ENCODE measurements at places on chromosomes 12 and 14.

DNA sequence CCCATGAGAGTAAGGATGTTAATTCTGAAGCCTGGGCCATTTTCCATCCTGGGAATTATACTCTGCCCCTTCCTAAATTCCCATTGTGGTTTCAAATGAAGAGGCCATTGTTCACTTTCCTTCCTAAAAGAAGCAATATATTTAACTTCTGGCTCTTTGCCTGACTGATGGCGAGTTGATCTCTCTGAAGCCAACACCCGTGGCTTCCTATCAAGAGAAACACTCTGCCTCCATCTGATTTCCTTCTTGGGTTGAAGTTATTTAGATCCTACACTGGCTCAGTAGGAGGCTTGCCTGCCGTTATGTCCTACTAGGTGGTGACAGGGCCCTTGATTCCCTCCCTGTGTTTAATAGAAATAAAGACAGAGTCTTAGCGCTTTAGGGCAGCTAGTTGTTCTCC is 97.4 kb downstream of the PRKCH start:
- DNase-seq, result no peak

- DNase-seq, result no peak
Measured at GRCh38 chr12:17652436-17652835, 437.6 kb downstream of the RERGL start.

DNA sequence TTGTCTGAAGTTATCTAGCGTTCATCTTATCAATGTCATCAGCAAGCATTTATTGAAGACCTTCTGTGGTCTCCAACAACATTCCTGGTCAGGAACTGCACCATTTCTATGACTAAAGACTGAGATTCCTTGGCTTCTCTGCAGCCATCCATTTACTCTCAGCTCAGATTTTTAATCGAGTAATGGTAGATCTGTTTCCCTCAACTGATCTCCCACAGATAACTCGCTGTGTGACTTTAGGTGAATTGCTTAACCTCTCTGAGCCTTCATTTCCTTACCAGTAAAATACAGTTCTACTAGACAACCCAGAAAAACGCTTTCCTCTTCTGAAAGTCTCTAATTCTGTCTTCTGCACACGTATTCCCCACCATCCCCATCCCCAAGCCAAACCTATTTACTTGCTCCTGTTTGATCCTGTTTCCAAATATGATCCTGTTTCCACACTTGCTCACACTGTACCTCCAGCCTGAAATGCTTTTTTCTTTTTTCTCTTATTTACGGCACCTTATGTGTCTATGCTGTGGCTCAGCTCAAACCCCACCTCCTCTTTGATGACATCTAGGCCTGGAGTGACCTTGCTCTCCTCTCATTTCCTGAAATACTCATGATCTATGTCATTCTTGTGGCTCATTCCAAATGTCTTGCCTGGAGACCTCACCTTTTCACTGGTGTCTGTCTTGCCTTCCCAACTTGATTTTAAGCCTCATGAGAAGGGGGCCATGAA is 21.8 kb downstream of the PLXNC1 start:
- DNase-seq, result no peak

GRCh38 chr12:32467959-32468863 is 68.9 kb downstream of the FGD4 start:
- DNase-seq, result no peak

GRCh38 chr14:92447416-92448197 is 66.0 kb upstream of the RIN3 start:
- DNase-seq, result no peak

DNA sequence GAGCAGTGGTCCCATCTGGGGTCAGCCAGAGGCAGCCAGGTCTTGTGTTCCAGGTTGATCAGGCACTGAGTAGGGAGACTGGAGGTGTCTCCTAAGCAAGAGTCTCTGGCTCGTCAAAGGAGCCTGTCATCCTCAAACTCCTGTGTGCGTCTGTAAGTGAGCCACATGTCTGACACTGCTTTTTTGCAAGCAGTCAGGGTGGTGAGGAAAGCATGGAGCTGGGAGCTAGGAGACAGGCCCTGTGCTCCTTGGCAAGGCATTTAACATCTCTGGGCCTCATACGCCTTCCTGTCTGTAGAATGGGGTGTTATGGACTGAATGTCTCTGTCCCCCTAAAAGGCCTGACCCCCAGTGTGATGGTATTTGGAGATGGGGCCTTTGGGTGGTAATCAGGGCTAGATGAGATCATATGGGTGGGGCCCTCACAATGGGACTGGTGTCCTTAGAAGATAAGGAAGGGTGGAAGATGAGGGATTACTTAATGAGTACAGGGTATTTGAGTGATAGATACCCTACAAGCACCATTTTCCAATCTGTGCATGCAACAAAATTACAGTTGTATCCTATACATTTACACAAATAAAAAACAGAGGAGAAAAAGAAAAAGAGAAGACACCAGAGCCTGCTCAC is 53.0 kb downstream of the ARL6IP4 start:
- DNase-seq, result no peak

- no peak for DNase-seq
Measured at GRCh38 chr12:106360400-106360994, 2.9 kb downstream of the POLR3B start.

DNA sequence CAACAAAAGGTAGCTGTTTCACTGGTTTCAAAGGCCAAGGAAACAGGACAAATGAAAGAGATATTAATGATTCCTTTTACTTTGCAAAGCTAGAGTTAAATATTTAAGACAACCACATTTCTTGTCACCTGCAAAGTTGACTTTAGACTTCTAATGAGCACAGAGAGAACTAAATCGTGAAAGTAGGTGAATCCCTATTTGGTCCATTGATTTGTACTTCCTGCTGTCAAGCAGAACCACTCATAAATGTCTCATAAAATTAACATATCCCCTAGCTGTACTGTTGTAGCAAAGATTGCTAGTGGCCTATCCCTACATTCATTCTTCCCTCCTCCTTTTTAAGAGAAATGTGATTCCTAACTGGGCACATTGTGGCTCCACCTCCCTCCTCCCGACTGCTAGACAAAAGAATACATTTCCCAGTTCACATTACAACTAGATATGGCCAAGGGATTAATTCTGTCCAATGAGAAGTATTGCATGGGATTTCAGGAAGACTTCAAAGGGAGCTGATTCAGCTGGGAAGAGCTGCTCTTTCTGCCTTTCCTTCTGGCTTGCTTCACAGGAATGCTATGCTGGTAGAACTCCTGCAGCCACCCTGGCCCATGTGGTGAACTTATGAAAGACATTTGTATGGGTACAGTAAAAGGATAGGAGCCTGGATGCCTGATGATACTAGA is 227.5 kb upstream of the ABCD2 start:
- DNase-seq, result no peak

DNA sequence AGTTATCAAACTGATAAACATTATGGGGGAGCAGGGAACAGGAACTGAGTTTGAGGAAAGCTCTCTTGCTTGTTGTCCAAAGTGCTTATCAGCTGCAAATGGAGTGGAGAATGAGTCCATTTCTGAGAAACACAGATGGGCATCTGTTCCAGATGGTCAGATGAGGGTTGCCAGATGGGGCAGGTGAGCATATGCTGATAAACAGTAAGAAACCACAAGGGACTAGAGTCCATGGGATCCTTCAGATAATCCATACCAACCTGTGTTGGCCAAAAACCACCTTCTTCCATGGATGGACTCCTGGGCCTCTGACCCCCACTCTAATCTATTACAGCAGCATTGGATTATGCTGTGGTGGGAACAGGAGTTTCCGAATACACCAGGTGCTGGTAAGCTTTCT is 38.3 kb downstream of the GNS start:
- DNase-seq, result no peak

GRCh38 chr14:100504372-100505078 is 82.7 kb downstream of the BEGAIN start:
- no peak for DNase-seq

- DNase-seq, result no peak
Measured at GRCh38 chr14:98931911-98932310, 340.1 kb downstream of the BCL11B start.

GRCh38 chr14:60640859-60641741 is 8.2 kb downstream of the SIX1 start:
- no peak for DNase-seq

DNA sequence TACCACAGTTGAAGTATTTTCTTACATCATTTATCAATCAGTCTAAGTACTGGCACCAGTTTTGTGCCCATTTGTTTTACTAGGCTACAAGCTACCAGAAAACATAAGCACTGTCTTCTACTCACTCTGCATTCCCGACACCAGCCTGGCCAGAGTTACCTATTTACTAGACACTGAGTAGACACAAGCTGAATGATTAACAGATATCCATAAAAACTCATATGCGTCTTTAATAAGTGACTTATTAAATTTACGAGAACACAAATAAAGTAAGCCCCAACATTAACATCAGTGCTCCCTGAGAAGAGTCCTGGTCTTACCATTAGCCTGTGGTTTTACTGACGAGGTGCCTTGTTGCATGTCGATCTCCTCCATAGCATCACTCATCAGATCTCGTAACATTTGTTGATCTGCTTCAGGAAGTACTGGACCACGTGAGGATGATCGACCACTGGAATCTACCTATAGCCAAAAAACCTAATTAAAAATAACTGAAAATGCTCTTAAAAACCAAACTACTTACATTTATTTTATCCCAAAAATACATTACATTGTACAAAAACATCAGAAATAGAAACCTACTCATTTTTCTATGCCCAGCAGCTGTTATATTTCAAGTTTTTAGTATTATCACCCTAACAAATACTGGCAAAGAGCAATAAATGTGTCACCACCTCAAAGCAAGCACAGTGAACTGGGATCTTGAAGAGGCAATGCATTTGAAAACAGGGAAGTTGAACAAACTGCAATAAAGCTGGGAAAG is 53.3 kb downstream of the BDKRB1 start:
- DNase-seq, result no peak

DNA sequence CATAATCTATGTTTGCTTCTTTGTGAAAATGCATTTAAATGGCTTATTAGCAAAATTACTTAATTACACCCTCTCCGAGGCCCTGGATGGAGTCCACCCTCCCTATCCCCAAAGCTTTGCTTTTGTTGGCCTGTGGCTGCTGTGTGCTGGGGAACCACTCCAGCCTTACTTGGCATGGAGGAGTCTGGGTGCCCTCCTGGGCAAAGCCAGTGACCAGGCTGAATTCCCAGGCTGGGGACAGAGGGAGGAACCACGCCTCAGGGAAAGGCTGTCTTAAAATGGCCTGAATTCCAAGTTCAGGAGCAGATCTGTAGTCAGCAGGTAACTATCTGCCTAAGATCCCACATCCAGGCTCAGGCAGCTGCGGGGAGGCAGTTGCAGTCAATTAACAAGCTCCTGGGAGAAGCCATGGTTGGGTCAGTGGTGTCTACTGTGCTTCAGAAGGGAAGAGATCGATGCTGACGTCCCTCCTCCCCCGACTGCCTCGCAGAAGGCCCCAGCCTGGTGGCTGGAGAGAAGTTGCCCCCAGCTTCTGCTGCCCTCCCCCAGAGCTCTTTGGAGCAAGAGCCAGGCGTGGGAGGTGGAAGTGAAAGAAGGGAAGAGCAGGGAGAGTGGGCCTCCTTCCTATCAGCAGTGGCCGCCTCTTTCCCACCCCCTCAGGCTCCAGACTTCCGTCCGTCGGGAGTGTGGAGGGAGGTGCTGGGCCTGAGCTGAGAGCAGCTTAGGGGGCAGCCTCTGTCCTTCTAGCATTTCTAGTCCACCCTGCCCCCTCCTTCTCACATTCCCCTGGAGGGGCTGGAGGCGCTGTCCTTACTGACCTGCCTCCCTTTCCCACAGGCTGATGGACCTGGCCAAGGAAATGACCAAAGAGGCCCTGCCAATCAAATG is 11.3 kb downstream of the VASH1 start:
- no peak for DNase-seq

GRCh38 chr12:46518729-46519128 is 146.2 kb upstream of the SLC38A2 start:
- DNase-seq, result no peak

- no peak for DNase-seq
Measured at GRCh38 chr12:103928682-103929045, 1.5 kb upstream of the HSP90B1 start.

DNA sequence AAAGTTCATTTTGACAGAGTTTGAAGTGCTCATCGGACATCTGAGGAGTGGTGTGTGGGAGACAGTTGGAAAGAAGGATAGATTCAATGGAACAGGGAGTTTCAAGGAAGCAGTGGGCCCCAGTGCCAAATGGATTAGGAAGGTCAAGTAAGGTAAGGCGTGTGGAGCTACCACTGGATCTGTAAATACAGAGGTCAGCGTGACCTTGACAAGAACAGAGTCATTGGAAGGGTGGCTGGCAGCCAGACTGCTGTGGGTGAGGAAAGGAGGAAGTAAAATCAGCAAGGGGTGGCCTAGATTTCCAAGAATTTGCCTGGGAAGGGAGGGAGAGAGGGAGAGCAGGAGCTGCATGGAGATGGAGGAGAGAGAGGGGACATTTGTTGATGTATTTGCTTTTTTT is 68.2 kb upstream of the IGF1 start:
- DNase-seq, result no peak

GRCh38 chr12:37548266-37548805 is 768.2 kb upstream of the ALG10B start:
- DNase-seq, result peak; percentile 76

DNA sequence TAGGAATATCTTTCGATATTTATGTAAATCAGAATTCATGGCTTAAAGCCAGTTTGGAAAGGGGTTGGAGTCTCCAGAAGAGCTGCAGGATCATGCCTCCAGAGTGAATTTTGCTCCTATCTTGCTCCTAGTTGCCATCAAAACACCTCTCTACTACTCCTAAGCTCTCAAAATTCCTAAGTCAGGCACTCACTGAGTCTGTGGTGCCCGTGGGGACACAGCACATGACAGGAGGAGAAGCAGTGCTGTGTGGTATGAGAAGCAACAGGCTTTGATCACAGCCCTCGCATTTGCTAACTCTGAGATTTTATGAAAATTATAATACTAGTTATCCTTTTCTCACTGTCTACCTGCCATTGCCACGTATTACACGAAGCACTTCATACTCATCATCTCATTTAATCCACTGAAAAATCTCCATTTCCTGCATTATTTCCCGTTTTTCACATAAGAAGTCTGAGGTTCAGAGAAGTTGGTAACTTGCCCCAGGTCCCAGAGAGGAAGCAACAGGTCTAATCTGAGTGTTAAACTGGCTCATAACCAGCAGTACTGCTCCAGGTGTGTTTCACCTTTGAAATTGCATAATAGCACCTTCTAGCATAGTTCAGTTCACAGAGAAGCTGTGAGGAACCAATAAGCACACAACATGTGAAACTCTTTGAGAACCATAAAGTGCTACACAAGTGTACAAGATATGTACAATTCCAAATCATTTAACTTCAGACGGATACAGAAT is 33.1 kb upstream of the SLC35F4 start:
- no peak for DNase-seq

DNA sequence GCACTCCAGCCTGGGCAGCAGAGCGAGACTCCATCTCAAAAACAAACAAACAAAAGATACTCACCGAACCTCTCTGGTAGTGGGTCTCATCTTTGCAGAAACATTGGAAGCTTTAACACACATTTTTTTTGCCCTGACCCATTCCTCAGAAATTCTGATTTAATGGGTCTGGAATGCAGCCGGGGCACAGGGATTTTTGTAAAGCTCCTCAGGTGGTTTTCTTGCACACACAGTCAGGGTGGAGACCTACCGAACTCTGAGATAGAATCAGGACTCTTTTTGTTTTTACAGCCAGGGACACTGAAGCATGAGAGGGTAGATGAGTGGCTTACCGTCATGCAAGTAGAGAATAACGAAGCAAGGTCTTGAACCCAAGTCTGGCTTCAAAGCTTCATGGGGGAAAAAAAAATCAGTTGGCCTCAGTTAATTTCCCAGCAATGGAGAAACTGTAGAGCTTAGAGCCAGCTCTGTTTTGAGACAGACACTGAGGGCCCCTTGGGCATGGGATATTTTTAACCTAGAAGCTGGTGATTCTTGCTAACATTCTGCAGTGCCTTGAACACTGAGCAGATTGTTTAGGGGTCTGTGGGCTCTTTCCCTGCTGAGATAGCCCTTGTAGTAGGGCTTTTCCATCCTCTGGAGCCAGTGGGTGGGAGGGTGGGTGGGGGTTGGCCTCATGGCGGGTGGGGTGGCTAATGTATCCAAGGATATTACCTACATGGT is 4.8 kb downstream of the RNU4-2 start:
- DNase-seq, result no peak

Data from osteocyte (in vitro differentiated cells).